Activated CD4-positive, alpha-beta T cell treated with anti-CD3 and anti-CD28 coated beads for 4 hours (primary cell): ENCODE measurements at places on chromosomes 11 and 22.

DNA sequence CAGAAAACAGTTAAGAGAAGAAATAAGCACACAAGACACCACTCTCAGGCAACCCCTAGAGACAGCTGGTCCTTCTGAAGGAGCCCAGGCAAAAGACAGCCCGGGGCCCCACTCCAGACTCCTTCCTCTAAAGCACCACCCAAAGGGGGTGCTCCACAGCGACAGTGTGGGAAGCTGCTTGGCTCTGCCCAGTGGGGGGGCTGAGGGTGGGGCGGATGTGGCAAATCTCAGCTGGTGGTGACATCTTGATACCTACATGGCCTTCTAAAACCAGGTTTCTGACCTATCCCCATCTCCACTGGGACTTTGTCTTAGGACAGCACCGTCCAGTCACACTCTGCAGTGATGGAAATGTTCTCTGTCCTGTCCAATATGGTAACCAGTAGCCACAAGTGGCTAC, 10.2 kb upstream of the APOA1 start:
- DNase-seq: no peak

DNA sequence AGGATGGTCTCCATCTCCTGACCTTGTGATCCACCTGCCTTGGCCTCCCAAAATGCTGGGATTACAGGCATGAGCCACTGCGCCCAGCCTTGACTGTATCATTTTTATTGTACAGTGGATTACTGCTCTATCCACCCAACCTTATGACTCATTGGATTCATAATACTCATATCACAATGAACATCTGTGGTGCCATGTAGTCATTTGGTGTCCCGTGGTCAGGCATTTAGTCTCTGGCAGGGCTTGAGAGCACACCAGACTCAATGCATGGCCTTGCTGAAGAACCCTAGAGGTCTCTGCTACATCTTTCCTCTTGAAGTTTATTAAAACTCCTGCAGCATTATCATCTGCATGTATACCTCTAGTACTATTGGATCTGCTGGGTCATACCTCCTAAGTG, 98.0 kb upstream of the LDLRAD3 start:
- no peak for DNase-seq

GRCh38 chr11:120768949-120769348, 255.0 kb upstream of the TBCEL start:
- no peak for DNase-seq

GRCh38 chr11:128559496-128560103, 27.8 kb downstream of the ETS1 start:
- DNase-seq: no peak

DNA sequence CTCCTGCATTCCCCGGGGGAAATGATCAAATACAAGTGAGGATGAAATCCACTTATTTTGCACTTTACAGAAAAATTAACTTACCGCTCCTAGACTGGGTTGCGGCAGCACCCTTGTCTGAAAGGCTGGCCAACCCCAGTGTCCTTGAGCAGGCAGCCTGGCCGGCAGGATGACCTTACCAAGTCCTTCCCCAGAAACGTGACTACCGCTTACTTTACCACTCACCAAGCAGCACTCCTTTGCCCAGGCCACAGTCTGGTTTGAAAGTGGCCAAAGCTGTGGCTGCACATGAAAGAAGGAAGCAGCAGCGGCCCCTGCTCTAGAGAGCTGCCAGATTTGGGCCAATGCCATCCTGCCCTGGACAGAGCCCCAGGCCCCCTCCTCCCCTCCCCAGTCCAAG, 20.3 kb downstream of the MYH9 start:
- DNase-seq: no peak

DNA sequence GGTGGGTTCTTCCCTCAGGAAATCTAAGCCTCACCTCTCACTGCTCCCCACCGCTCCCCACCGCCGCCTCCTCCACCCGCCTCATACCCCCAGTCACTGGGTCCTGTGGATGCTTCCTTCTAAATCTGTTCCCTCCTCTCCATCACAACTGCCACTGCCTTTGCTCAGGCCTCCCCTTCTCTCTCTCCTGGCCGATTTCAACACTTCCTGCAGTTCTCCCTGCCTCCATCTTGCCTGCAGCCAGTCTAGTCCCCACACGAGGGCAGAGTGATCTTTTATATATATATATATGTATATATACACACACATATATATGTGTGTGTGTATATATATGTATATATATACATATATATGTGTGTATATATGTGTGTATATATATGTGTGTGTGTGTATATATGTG, 27.8 kb downstream of the CREB3L1 start:
- DNase-seq: no peak
